Activated CD4-positive, alpha-beta T cell treated with anti-CD3 and anti-CD28 coated beads, Interleukin-2, amount 50 U/mL, for 4 hours (primary cell): ENCODE measurements at places on chromosomes 7 and 10.
A peak's percentile ranks its signal among the peaks of the same experiment; 100 is the strongest.

GRCh38 chr7:40621592-40621998, 486.8 kb downstream of the SUGCT start:
- DNase-seq: no peak

GRCh38 chr7:151017953-151018420, 6.3 kb downstream of the ATG9B start:
- DNase-seq: peak; percentile 79

GRCh38 chr7:130297628-130298543, 4.9 kb downstream of the CPA4 start:
- no peak for DNase-seq

DNA sequence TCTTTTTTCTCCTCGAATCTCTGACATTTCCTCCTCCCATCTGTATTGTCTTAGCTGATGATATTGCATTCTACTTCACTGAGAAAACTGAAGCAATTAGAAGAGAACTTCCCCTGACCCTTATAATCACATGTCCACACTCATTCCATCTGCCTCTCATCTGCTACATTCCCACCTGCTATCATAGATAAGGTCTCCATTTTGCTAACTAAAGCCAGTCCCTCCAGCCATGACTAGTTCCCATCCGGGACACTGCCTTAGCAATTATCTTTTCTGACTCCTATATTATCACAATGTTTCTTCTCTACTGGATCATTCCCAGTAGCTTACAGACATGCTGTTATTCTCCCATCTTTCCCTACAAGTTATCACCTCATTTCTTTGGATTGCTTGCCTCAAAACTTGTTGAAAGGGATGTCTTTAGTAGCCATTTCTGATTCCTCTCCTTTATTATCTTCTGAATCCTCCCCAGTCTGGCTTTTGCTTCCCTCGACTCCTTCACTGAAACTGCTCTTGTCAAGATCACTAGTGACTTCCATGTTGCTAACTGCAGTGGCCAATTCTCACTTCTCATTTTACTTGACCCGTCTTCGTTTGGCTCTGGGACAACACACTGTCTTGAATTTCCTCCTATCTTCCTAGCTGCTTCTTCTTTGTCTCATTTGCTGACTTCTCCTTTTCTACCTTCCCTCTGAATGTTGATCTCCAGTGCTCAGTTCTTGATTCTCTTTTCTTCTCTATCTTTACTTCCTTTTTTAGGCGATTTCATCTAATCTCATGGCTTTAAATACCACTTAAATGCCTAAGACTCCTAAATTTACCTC, 35.9 kb downstream of the FZD1 start:
- DNase-seq: no peak

DNA sequence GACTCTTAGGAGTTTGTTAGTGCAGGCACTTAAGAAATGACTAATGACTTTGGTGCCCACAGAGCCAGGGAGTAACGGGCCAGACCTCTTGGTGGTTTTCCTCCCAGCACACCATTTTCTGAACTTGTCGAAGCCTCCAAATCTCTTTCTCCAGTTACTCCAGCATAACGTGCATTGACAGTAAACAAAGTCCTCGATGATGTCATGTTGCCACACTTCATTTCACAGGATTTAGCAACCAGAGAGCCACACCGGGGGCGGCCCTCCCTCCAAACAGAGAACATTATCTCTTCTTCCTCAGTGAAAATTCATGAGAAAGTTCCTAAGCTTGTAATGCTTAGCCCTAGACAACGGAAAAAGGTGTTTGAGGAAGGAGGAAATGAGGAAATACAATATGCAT, 4.0 kb upstream of the SVOPL start:
- DNase-seq: no peak

DNA sequence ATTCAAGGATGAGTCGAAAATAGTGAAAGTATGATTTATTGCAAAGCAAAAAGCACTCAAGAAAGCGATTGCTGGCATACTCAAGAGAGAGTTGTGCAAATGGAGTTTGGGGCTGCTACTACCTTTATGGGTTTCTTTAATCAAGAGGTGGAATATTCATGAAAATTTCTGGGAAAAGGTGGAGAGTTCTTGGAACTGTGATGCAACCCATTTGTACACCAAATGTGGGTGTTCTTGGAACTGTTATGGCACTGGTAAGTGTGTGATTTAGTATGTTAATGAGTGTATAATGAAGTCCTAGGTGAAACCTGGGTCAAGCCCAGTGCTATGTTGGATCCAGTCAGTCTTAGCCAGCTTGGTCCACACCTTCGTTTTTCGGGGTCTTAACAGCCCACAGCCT, 3.4 kb upstream of the VOPP1 start:
- no peak for DNase-seq

DNA sequence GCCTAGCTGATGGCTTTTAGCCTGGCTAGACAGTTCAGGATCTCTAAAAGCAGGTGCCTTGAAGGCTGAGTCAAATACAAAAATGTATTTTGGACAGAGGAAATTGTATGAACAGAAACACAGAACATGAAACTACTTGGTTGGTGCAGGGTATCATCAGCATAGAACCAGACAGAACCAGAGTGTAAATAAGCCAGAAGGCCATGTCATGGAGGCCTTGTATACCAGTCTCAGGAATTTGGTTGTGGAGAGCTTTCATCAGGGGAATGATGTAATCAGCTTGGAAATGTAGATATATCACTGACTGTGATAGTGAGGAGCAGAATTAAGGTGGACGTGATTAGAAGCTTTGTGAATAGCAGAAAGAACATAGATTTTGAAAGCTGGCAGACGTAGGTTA, 82.9 kb downstream of the CFTR start:
- no peak for DNase-seq
